Activated naive CD8-positive, alpha-beta T cell treated with anti-CD3 and anti-CD28 coated beads, Interleukin-2, amount 50 U/mL, for 24 hours (primary cell): ENCODE measurements at places on chromosomes 1 and 21.

DNA sequence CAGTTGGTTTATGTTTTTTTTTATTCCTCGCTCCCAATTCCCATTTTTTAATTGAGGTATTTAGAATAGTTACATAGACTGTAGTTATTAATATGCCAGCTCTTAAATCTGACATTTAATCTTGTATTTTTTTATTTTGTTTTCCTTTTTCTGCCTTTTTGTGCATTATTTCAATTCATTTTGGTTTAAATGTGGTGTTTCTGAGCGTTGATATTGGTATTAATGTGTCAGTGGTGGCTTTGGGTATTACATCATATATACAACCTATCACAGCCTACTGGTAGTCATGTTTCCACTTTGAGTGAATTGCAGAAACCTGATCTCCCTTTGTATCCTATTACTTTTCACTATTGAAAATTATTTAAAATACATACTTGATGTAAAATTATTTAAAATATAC lies 1027.3 kb downstream of the KCNT2 start:
- no peaks in the 10 kb centered on the region for H3K4me1 ChIP-seq
- no peaks in the 10 kb centered on the region for H3K36me3 ChIP-seq
- no peak overlapping the region for H3K4me3 ChIP-seq
- DNase-seq = no peak
- no peak overlapping the region for H3K27ac ChIP-seq

DNA sequence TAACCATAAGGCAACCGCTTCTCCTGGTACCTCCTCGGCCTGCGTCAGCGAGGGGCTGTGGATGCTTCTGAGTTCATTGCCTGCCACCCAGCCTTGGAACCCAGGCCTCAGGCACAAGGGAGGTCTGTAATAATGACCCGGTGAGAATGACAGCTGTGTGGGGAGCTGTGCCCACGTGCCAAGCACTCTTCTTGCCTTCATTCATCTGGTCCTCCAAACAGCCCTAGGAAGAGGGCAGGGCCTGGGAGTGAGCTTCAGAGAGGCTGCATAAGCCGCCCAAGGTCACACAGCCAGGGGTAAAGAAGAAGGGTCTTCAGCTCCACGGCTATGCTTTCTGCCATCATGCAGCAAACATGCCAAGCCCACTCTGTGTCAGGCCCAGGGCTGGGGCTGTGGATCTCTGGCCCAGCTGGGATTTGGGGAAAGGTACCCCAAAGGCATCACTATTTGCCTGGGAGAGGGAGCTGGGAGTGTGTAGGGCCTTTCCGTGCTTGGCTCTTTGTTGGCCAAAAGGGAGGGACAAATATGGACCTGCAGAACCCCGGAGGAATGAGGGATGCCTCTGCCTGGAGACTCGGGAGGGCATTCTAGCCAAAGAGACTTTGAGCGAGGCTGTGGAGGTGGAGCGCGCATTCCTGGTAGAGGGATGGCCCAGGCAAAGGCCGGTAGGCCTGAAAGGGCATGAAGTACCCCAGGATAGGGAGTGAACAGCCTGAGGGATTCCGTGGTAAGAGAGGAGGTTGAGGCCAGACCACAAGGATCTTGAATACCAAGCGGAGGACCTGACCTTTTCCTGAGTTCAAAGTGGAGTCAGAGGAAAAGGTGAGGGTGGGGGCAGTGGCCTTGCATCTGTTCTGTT lies 10.1 kb upstream of the EDN2 start:
- no peak for DNase-seq
- H3K27ac ChIP-seq = no peak overlapping the region
- H3K36me3 ChIP-seq = no peaks in the 10 kb centered on the region
- H3K4me1 ChIP-seq = peaks cover 10% of the 10 kb centered on the region
- H3K27me3 ChIP-seq = peaks cover 21% of the 10 kb centered on the region

GRCh38 chr1:248849637-248850036 lies 9.2 kb downstream of the ZNF692 start:
- no peaks in the 10 kb centered on the region for H3K4me1 ChIP-seq
- DNase-seq = no peak
- peaks cover 27% of the 10 kb centered on the region for H3K36me3 ChIP-seq
- no peaks in the 10 kb centered on the region for H3K27me3 ChIP-seq
- peak overlapping the region; percentile 49 for H3K27ac ChIP-seq

DNA sequence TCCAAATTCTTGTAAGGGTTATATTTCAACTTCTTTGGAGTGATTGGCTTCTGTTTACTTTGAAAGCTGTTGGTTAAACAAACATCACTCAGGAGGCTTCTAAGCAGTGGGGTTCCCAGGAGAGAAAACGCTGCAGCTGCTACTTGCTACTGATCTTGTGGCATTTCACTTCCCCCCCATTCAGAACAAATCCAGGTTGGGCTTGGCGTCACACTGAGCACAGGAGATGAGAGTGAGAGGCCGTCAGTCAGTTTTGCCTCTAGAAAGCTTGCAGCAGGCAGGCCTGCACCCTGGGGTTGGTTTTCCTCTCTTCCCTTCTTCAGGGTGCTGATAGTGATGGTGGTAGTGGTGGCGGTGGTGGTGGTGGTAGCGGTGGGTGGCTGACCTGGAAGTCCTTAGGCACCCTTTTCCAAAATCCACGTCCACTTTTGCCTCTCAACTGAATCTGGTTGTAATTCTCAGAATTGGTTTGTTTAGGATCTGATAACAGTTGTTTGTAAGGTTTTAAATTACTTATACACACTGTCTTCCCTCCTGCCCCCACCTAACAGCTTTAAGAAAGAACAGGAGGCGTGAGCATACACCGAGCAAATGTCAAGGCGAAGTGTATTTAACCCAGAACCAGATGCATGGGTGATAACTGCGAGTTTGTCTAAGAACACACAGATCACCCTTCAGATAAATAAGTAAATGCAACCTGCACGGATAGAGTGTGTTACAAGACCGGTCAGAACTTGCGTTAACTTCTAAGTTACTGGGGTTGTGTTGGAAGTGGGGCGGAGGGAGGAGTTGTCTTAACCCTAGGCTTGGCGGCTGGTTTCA lies 3.2 kb upstream of the PROX1 start:
- H3K27me3 ChIP-seq = peaks cover 84% of the 10 kb centered on the region
- peaks cover 41% of the 10 kb centered on the region for H3K4me1 ChIP-seq
- H3K36me3 ChIP-seq = peaks cover 2% of the 10 kb centered on the region
- no peak overlapping the region for H3K27ac ChIP-seq
- DNase-seq = no peak

DNA sequence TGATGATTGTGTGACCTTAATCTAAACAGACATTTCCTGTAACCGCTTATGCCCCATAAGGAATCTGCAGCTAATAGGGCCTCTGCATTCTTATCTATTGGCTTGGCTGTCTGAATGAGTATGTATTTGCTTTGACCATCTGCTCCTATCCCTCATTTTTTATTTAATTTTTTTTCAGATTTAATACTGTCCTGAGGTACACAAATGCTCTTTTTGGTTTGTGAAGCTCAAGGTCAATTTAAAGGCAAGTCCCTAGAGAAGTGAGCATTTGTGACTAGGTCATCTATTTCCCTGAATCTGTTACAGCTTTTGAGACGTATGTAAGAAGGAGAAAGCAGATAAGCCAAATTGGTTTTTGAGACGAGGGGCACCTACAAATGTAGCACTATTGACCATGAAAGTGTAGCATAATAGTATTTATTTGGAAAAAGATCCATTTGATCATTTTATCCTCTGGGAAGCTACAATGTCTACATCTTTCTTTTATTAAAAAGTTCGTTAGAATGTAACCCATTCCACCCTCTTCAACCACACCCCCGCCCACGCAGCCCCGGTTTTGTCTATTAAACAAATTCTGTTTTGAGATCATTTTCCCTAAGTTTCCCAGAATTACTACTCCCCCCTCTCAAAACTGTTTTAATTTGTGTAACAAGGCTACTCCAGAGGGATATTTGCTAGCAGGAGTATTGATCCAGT lies 69.2 kb upstream of the HSPA13 start:
- peak; percentile 34 for DNase-seq
- peak overlapping the region; percentile 88 for H3K27ac ChIP-seq
- H3K27me3 ChIP-seq = no peaks in the 10 kb centered on the region
- H3K4me1 ChIP-seq = peaks cover 48% of the 10 kb centered on the region
- H3K36me3 ChIP-seq = peaks cover 3% of the 10 kb centered on the region

DNA sequence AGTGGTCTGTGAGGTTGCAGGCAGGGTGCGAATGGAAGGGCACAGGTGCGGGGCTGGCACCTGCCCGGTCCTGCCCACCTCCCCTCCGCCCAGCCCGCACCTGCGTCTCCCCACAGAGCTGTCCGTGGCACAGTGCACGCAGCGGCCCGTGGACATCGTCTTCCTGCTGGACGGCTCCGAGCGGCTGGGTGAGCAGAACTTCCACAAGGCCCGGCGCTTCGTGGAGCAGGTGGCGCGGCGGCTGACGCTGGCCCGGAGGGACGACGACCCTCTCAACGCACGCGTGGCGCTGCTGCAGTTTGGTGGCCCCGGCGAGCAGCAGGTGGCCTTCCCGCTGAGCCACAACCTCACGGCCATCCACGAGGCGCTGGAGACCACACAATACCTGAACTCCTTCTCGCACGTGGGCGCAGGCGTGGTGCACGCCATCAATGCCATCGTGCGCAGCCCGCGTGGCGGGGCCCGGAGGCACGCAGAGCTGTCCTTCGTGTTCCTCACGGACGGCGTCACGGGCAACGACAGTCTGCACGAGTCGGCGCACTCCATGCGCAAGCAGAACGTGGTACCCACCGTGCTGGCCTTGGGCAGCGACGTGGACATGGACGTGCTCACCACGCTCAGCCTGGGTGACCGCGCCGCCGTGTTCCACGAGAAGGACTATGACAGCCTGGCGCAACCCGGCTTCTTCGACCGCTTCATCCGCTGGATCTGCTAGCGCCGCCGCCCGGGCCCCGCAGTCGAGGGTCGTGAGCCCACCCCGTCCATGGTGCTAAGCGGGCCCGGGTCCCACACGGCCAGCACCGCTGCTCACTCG lies 23.3 kb downstream of the FTCD start:
- no peaks in the 10 kb centered on the region for H3K4me1 ChIP-seq
- H3K27me3 ChIP-seq = no peaks in the 10 kb centered on the region
- H3K36me3 ChIP-seq = no peaks in the 10 kb centered on the region
- no peak overlapping the region for H3K4me3 ChIP-seq

DNA sequence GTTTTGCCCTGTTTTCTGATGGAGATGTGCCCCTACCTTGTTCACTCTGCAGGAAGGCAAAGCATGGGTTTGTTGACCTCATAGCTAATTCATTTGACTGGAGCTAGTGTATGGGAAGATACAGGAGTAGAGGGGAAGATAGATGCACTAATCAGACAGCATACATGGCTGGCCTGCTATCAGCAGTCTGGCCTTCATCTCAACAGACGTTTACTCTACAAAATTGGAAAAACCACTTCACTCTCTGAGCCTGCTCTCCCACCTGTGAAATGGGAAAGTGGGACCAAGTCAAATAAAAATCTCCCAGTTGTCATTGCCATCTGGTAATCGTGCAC lies 235.2 kb upstream of the RAB4A start:
- H3K27ac ChIP-seq = no peak overlapping the region
- DNase-seq = no peak
- H3K4me1 ChIP-seq = peaks cover 39% of the 10 kb centered on the region

GRCh38 chr1:39568208-39568607 lies 8.4 kb downstream of the PABPC4 start:
- no peak overlapping the region for H3K27ac ChIP-seq
- H3K27me3 ChIP-seq = no peaks in the 10 kb centered on the region
- peaks cover 91% of the 10 kb centered on the region for H3K36me3 ChIP-seq
- H3K4me3 ChIP-seq = no peak overlapping the region

- peak overlapping the region; percentile 30 for H3K27ac ChIP-seq
- no peaks in the 10 kb centered on the region for H3K27me3 ChIP-seq
- H3K4me1 ChIP-seq = peaks cover 21% of the 10 kb centered on the region
- DNase-seq = no peak
Measured at GRCh38 chr1:43345120-43345519, 7.5 kb downstream of the MPL start.

- H3K27me3 ChIP-seq = peaks cover 4% of the 10 kb centered on the region
- peaks cover 4% of the 10 kb centered on the region for H3K36me3 ChIP-seq
- peak within 1 kb of the TSS; percentile 98 for H3K4me3 ChIP-seq
- peak within 1 kb of the TSS; percentile 90 for H3K27ac ChIP-seq
- DNase-seq = peak; percentile 98
Measured at GRCh38 chr1:220089650-220090556, at the start of gene BPNT1. Gene BPNT1, minus strand, starts transcription at chr1:220089788. Its CDS starts 9,942 bp downstream, at chr1:220079846.

GRCh38 chr1:1889090-1889750 lies 1.7 kb downstream of the GNB1 start:
- no peaks in the 10 kb centered on the region for H3K27me3 ChIP-seq
- peak overlapping the region; percentile 85 for H3K27ac ChIP-seq
- peaks cover 19% of the 10 kb centered on the region for H3K36me3 ChIP-seq
- peak overlapping the region; percentile 85 for H3K4me3 ChIP-seq

- no peak for DNase-seq
- no peaks in the 10 kb centered on the region for H3K4me1 ChIP-seq
- no peak overlapping the region for H3K27ac ChIP-seq
- H3K4me3 ChIP-seq = no peak overlapping the region
- H3K36me3 ChIP-seq = no peaks in the 10 kb centered on the region
- H3K27me3 ChIP-seq = no peaks in the 10 kb centered on the region
Measured at GRCh38 chr1:118339400-118340124, 154.5 kb upstream of the SPAG17 start.

GRCh38 chr1:84168783-84169182 lies 24.7 kb downstream of the PRKACB start:
- no peaks in the 10 kb centered on the region for H3K36me3 ChIP-seq
- no peaks in the 10 kb centered on the region for H3K27me3 ChIP-seq
- H3K27ac ChIP-seq = no peak overlapping the region
- no peak overlapping the region for H3K4me3 ChIP-seq
- no peak for DNase-seq
- H3K4me1 ChIP-seq = peaks cover 72% of the 10 kb centered on the region
